ENCODE measurements at places on chromosomes 4 and X.

DNA sequence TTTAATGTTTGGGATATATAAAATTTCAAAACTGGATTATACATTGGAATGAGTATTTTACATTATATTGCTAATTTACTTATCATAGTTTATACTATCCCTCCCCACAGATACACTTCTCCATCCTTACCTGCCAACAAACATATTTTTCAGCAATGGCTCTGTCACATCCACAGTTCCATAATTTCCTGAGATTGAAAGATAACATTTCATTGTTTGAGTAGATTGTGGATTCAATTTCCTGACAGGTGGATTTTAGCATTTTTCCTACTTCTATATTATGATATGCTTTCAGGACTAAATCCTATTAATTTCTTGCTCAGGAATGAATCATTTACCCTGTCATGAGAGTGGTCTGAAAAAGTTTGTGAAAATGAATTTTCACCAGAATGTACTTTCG is 115.3 kb upstream of the KLHL4 start:
- DNase-seq, result no peak

- no peak for DNase-seq
These were observed 44.8 kb downstream of the BANK1 start for GRCh38 chr4:101835121-101835904.

GRCh38 chrX:108584617-108585211 is 145.1 kb downstream of the COL4A5 start:
- no peak for DNase-seq

GRCh38 chr4:149183638-149184037 is 632.0 kb downstream of the IQCM start:
- DNase-seq, result no peak

DNA sequence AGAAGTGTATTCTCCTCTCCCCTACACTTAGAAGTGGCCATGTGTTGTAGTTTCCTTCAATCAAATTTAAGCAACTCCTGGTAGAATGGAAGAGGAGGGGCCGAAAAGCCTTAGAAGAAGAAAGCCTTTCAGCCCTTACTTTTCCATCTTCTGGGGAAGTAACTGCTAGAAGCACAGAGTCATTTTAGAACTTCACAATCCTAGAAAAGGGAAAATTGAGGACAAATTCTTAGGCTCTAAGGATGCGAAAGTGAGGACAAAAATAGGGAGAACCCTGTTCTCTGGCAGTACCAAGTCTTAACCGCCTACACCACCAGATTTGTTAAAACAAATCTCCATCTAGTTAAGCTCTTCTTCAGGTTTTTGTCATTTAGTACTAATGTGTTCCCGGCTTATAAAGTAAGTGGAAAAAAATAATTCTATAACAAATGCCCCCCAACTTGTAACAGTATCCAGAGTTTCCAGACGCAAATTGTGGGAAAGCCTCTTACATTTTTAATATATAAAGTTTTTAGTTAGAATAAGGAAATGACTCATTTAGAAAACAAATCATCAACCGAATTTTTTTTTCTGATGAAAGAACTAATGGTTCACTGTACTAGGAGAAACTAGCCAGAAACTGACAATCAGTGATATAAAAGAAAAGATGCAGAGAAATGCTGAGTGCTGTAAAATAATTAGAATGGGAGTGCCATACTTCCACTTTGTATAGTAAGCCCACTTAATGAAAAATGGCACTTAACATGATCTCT is 76.0 kb downstream of the ARAP2 start:
- DNase-seq, result no peak

- no peak for DNase-seq
These were observed 56.5 kb downstream of the ARAP2 start for GRCh38 chr4:36187723-36188333.

GRCh38 chr4:158157412-158157811 is 15.4 kb downstream of the GASK1B start:
- no peak for DNase-seq

- DNase-seq, result no peak
These were observed 116.2 kb downstream of the PDHA2 start for GRCh38 chr4:95956094-95956493.

DNA sequence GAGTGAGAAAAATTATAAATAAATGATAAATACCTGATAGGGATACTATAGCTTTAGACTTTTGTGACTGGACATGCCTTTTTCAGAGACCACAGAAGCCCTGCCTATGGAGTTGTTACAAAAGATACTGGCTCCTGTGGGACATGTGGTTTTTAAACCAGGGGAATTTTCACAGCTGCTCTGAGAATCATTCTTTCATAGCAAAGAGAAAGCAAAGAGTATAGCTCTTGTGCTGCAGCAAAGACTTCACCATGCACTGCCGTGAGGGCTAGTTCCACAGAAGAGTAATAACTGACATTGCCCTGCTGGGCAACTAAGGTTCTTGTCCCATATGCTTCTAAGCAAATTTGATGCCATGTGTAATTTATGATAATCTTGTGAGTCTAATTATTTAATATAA is 98.2 kb downstream of the MAPK10 start:
- no peak for DNase-seq

DNA sequence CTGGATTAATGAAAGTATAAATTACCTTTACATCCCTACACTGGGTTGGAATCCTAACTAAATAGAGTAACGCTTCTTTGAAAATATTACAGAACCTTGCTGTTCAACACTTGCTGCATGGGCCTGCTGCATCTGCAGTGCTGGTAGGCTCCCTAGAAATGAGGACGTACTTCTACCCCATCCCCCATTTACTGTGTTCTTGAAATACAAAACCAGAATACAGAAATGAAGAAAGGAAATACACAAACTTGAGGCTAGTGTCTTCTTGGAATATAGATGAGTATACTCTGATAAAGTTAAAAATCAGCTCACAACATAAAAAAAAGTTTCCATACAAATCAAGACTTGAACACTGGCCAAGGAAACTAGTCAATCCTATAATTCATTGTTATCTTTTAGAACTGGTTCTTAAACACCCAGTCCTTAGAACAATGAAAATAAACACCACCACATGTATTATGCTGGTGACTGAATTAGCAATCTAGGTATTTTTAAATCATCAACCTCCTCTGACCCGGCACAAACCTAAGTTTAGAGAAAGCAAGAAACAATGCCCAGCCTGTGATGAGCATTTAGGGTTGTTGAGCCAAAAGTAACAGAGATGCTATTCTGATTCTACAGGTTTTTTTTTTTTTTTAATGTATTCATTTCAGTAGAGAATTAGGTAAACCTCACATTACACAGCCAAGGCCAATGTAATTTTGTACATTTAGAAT is 49.7 kb downstream of the ATP8A1 start:
- no peak for DNase-seq

DNA sequence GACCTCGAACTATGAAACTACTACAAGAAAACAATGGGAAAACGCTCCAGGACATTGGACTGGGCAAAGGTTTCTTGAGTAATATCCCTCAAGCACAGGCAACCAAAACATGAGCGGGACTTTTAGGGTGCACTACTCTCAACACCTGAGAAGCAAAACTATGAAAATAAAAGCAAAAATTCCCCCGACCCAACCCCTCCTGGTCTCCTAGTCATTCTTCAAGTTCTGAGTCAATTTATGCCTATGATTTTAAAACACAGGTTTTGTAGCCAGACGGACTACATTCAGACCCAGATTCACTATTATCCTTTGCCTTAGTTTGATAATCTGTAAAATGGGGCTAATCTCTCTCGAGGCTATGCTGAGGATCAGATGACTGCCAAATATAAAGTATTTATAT is 97.0 kb downstream of the SOWAHB start:
- no peak for DNase-seq

GRCh38 chr4:86050496-86050895 is 309.4 kb downstream of the MAPK10 start:
- DNase-seq, result no peak

- no peak for DNase-seq
These were observed 121.6 kb upstream of the FAT1 start for GRCh38 chr4:186845137-186845842.

DNA sequence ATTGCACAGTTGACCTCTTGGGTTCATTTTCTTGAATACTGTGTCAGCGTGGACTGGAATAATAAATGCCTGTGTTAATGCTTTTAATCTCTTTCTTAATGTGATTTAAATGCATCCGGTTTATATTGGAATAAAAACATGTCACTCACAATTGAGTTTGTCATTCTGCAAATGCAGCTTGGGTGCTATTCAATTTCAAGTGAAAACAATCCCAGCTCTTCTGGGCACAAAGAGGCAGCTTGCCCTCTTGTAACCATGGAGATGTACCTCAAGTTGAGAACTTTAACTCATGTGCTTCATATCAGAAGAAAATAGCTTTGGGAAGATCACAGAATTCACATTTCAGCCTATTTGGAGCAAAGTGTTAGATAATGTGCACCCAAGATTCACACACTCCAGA is 355.7 kb upstream of the GNPDA2 start:
- no peak for DNase-seq

GRCh38 chr4:64330143-64330542 is 79.1 kb downstream of the TECRL start:
- no peak for DNase-seq

GRCh38 chrX:151987108-151987507 is 12.6 kb upstream of the GABRE start:
- DNase-seq, result no peak
